ENCODE measurements at places on chromosomes 6 and 20.

GRCh38 chr6:135474362-135474761, 23.2 kb downstream of the AHI1 start:
- no peak for DNase-seq

- DNase-seq, result no peak
These were observed 4.2 kb downstream of the ENTPD6 start for GRCh38 chr20:25199473-25200260.

- DNase-seq, result no peak
These were observed 259.4 kb upstream of the POU3F2 start for GRCh38 chr6:98574984-98575383.

- DNase-seq, result no peak
These were observed 111.3 kb upstream of the PRSS16 start for GRCh38 chr6:27136077-27136644.

DNA sequence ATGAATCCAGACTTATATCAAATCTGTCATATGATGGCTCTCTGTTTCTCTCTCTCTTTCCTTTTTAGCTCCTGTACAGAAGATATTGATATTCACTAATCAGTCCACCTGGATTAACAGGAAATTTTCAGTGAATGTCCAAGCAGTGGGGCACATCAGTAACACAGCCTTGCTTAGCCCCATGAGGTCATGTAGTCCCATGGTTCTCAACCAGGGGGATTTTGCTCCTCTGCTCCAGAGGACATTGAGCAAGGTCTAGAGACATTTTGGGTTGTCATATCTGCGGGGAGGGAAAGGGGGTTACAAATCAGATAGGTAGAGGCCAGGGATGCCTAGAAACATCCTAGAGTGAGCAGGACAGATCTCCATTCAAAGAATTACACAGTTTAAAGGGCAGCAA, 810 bp downstream of the GSTA1 start:
- DNase-seq, result no peak

DNA sequence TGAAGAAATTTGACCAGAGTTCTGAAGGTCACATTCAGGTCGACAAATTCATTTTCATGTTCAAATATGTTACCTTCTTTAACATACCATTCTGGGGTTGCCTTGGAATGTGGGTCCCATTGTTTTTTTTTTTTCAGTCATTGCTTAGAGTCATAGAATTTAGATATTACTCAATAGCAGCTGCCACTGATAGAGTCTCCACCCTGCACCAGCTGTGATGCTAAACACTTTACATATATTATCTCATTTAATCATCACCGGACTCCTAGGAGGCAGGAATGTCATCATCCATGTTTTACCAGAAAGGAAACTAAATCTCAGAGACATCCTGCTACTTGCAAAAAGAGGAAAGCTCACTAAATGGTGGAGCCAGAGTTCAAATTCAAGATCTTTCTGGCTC, 204.7 kb downstream of the ESR1 start:
- no peak for DNase-seq

Data from muscle of arm (tissue), 14 donors.